ENCODE measurements at places on chromosomes 12 and 14.

- DNase-seq, result no peak
Measured at GRCh38 chr14:35551081-35551480, 17.1 kb downstream of the INSM2 start.

DNA sequence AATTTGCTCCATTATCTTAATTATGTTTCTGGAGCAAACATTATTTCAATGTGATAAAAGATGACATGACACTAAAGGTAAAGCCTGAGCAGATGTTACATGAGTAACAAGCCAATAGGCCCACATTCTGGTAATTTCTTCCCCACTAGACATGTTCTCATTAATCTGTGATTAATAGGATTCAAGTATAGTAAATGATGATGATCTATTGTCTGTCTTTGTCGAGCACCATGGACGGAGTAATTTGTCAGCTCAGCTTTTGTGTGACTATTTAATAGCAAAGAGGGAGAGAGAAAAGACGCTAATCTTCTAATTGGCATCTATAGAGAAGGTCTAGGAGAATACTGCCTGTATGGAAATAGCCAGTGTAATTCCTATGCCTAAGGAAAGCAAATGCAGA lies 62.2 kb upstream of the INSM2 start:
- no peak for DNase-seq

- DNase-seq, result no peak
Measured at GRCh38 chr12:62649412-62650138, 182.9 kb downstream of the MON2 start.

GRCh38 chr12:81520064-81520945 lies 238.8 kb downstream of the PPFIA2 start:
- no peak for DNase-seq

GRCh38 chr12:76318773-76319594 lies 29.2 kb downstream of the BBS10 start:
- DNase-seq, result peak; percentile 31

DNA sequence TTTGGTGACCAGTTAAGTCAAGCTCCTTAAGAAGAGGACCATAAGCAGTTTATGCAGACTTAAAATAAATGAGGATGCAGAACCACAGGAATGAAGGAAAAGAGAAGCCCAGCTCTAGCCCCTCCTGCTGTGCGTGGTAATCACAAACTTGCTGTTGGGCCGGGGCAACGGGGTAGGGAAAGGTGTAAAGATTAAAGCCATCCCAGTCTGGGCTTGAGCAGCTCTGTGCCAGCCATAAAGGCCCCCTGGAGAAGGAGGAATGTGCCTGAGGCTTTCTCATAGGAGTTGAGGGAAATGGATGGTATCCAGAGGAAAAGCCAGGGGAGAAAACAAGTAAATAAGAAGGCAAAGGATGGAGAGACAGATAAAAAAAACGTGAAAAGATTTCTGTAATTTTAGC lies 25.1 kb downstream of the TEP1 start:
- DNase-seq, result no peak

DNA sequence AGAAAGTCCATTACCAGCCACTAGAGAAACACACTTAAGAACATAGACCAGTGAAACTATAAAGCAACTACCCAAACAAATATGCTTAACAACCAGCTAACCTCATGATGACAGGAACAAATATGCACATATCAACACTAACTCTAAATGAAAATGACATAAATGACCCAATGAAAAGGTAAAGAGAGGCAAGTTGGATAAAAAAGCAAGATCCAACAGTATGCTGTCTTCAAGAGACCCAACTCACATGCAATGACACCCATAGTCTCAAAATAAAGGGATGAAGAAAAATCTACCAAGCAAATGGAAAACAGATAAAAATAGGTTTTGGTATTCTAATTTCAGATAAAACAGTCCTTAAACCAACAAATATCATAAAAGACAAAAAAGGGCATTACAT lies 77.8 kb downstream of the TMTC3 start:
- DNase-seq, result no peak

Data from EL (cell line).